ENCODE measurements at places on chromosomes 2 and 18.

GRCh38 chr2:223043164-223043941 lies 8.6 kb upstream of the KCNE4 start:
- DNase-seq = peak; percentile 68

DNA sequence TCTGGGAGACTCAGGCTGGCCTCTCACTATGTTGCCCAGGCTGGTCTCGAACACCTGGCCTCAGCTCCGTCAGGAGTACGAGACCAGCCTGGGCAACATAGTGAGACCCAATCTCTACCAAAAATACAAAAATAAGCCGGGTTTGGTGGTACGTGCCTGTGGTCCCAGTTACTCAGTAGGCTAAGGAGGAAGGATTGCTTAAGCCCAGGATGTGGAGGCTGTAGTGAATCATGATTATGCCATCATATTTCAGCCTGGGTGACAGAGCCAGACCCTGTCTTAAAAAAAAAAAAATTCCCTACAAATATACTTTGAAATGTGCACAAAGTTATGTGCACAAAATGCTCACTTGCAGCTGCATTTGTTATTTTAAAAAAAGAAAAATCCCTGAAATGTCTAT lies 26.3 kb upstream of the AGAP1 start:
- no peak for DNase-seq

- DNase-seq = no peak
Observed at GRCh38 chr2:150491430-150491829, 4.0 kb upstream of the RND3 start.

GRCh38 chr18:41324934-41325333 lies 630.1 kb upstream of the PIK3C3 start:
- no peak for DNase-seq

GRCh38 chr2:162746310-162746709 lies 92.3 kb downstream of the KCNH7 start:
- no peak for DNase-seq

- peak; percentile 95 for DNase-seq
Observed at GRCh38 chr18:70421471-70422390, 132.9 kb downstream of the SOCS6 start.

- no peak for DNase-seq
Observed at GRCh38 chr2:207253666-207254345, 88.1 kb upstream of the KLF7 start.

GRCh38 chr18:7358989-7359726 lies 128.3 kb downstream of the LRRC30 start:
- no peak for DNase-seq

- DNase-seq = no peak
Observed at GRCh38 chr18:68467957-68468356, 247.0 kb downstream of the TMX3 start.

DNA sequence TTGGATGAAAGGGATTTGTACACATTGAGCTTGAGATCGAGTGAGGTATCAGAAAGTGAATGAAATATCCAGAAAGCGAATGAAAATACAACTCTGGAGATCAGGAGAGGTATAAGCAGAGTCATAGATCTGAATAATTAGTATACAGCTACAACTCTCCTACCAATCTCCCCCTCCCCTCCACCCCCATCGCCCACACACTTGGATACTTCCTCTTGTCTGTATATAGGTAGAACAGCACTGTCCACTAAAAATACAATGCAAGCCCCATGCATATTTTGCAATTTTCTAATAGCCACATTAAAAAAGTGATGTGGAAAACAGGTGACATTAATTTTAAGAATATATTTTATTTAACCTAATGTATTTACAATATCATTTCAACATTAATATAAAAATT lies 23.7 kb upstream of the WIPF1 start:
- DNase-seq = no peak

DNA sequence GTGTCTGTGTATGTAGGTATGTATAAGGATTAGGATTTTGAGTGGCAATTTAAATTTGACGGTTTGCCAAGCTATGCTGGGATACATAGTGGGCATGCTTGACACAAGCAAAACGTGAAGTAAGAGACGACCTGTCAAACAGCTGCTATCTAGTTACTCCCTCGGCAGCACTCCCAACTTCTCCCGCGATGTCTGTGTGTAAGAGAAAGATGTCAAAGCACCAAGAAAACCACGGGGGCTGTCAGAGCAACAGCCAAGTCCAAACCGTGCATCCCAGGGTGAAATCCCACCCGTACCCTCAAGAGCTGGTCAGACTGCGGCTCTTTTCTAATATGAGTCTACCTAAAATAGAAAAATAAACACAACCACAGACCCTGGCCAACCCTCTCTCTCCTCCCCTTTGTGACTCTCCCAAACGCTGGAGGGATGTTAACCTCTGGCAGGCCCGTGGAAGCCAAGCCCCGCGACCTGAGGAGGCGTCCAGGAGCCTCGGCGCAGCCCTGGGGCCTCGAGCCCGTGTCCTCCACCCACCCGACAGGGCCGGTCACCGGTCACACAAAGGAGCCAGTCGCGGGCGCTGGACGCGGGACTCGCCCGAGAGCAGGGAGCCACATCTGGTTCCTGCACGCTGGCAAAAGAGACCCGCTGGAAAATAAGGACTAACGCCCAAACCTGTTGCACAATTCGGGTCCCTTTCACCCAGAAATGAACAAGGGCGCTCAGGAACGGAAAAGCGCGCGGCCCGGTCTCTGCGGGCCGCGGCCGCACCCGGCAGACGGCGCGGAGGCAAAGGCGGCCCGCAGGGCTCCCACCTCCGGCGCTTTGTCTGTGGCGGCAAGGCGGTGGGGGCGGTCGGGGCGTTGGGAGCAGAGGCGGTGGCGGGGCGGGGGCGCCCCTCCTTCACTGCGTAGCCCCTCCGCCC lies 925 bp downstream of the SESTD1 start:
- peak; percentile 16 for DNase-seq

DNA sequence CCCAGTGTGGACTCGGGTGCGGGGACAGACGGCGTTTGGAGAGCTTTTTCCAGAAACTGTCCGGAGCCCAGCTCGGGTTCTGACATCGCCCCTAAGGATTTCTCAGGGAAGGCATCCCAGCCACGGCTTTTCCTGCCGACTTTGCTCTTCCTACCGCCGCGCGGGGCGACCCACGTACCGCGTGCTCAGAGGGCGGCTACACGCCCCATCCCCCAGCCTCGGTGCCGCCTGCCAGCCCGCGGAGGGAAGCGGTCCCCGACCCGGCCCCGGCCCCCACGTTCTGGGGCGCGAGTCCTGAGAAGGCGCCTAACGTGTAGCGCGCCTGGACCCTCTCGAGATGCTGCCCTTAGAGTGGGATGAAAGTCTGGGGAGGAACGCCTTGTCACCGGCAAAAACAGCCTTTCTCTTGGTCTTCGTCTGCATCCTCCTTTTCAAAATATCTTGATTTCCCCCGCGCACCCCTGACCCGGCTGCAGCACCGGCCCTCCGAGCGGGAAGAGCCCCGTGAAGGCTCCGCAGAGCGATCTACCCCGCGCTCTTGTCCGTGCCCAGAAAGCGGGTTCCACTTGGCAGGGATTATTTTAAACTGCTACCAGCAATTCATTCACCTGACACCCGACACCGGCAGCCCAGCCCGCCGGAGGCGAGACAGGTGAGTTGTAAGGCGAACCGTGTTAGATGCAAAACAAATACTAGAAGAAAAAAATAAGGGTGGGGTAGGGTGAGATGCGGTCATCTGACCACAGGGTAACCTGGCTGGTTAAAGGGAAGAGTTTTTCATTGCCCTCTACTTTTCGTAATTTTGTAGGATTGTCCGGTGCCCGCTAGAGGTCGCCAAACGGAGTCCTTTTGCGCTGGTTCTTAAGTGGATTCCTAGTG lies 812 bp upstream of the KCNG3 start:
- peak; percentile 57 for DNase-seq

GRCh38 chr18:62558015-62558663 lies 35.3 kb downstream of the ZCCHC2 start:
- DNase-seq = no peak

DNA sequence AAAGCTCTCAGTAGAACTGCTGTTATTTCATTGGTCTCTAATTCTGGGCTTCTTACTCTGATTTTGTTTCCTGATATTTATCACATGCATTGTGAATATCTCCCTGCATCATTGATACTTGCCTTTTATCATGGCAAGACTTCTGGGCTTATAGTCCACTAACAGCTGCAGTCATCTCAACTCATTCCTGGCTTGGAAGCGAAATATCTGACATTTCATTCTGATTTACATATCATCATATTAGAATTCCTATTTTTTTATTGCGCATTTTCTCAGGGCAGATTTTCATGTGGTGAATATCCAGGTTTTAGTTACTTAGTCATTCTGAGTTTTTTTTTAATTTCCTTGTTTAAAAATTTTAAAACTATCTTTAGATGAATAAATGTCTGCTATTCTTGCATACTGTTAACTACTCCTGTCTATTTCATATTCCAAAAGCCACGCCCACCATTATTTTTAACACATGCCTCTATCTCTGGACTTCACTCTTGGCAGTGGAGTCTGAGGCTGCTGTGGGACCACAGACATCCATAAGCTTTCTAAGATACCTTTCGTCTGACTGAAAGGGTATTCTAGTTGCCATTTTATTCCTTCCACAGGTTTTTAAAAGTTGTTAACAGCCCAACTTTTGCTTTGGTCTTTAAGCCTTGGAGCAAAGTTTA lies 164.5 kb downstream of the IRS1 start:
- DNase-seq = no peak

DNA sequence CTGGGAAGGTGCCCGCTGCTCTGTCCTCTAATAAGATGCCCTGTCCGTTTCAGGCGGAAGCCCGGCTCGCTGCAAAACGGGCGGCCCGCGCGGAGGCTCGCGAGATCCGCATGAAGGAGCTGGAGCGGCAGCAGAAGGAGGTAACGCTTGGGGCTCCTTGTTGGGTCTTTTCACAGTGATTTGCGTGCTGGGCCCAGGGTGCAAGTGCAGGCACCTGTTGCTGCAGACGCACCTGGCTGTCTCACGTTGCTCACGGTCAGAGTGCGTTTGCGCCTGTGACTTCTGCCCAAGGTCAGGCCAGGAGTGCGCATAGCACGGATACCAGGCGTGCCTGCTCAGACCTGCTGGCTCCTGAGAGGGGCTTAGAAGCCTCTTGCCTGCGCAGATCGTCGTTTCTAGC lies 81.1 kb downstream of the LRRFIP1 start:
- DNase-seq = no peak

- DNase-seq = peak; percentile 71
Observed at GRCh38 chr2:30631051-30631671, 176.1 kb downstream of the CAPN13 start.

DNA sequence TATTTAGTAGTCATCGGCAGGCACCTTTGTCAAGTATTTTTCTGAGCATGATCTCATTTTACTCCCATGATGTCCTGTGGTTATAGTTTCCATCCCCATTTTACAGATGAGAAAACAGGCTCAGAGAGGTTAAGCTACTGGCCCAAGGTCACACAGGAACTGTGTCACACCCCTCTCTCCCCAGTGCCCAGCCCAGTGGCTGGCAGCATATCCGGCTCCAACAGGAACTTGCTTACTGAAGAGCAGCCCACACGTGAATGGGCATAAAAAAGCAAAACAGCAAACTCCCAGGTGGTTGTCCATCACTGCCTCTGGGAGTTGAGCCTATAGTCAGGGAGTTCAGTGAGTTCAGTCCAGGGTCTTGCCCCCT lies 8.3 kb upstream of the KLF11 start:
- DNase-seq = no peak

DNA sequence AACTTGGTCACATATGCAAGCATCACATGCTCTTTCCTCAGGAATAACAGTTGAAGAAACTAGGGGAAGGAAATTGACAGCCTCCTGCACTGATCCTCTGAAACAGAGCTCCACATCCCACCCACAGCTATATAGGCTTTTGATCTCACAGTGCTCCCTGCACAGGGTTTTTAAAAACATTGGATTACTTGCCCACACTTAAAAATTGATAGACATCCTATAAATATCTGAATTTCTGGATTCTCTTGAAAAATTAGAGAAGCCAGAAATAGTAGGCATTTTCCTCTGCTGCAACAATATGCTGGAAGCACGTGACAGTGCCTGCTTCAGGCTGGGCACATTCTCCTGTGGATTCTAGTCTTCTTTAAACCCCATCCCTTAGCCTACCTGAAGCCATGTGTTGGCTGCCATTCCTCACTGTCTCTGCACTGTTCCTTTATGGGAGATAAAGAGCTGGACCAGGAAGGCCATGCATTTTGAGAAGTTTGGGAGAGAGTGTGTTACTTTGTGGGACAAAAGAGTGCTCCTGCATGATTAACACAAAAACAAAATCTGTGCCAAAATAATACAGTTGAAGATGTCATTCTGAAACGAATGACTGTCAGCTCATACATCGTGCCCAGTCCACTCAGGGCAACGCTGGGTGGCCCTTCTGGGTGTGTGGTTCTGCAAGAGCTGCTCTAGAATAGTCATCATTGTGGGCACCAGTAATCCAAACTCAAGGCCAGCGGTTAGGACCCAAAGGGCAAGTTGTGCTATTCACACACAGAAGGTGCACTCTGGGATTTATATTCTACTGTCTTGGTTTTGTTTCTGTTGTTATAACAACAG lies 59.8 kb downstream of the GYPC start:
- no peak for DNase-seq

- DNase-seq = no peak
Observed at GRCh38 chr2:215771241-215771640, 242.1 kb downstream of the MREG start.

DNA sequence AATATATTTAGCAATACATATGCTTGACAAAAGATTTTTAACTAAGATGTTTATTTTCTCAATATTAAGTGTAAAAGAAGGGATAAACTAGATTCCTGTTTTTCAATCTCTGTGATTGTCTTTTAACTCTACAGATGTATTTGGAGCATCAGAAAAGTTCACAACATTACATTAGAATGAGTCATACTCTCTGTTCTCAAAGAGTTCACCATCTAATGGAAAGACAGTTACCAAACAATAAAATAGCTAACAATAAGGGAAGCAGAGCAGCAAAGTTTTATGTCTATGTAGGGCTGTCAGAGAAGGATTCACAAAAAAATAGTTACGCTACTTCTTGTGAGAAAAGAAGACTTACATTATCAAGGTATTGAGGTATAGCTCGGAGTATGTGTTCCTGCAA lies 109.2 kb upstream of the MAP2 start:
- DNase-seq = no peak

DNA sequence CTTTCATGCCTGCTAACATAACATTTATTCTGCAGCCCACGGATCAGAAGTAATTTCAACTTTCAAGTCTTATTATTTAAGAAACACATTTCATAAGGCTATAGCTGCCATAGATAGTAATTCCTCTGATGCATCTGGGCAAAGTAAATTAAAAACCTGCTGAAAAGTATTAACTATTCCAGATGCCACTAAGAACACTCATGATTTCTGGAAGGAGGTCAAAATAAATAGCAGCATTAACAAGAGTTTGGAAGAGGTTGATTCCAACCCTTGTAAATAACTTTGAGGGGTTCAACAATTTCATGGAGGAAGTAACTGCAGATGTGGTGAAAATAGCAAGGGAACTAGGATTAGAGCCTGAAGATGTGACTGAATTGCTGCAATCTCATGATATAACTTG lies 77.6 kb downstream of the CCDC148 start:
- DNase-seq = peak; percentile 9

- no peak for DNase-seq
Observed at GRCh38 chr18:73942081-73942625, 205.5 kb downstream of the FBXO15 start.

GRCh38 chr2:219270055-219270372 lies 9.2 kb upstream of the DNAJB2 start:
- no peak for DNase-seq

Measured in MV-4-11 (cell line).